ENCODE measurements at places on chromosomes 11 and 22.

GRCh38 chr22:33921525-33922348 is 1.5 kb upstream of the LARGE1 start:
- no peak for DNase-seq

GRCh38 chr11:101915791-101916291 is 481 bp downstream of the ANGPTL5 start:
- no peak for DNase-seq

DNA sequence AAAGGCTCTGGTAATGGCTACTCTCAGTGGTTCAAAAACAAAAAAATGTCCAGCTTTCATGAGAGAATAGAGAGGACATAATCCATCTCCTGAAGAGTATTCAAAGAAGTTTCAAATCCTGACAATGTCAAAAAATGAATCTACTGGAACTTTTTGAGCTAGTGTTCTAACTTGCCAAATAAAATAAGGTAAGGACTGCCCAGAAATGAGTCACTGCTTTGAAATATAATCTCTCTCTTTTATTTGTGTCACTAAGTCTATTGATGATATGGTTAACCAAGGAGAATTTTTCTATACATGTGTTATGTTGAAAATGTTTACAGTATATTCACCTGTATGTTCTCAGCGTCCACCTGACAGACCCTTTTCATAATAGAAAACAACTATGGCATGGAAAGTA is 3.4 kb downstream of the GUCY1A2 start:
- no peak for DNase-seq

DNA sequence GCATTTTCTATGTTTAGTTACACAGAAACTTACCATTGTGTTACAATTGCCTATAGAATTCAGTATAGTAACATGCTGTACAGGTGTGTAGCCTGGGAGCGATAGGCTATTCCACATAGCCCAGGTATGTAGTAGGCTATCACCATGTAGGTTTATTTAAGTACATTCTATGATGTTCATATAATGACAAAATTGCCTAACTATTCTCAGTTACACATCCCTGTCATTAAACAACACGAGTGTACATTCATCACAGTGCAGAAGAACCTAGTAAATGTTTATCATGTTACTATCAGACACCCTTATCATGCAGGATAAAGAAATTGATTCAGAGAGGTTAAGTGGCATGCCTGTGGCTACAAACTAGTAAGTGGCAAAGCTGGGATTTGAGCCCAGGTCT is 28.4 kb upstream of the BMAL1 start:
- DNase-seq: no peak

Measured in activated CD4-positive, CD25-positive, alpha-beta regulatory T cell treated with anti-CD3 and anti-CD28 coated beads, Interleukin-2, amount 50 U/mL, for 16 hours (primary cell).